ENCODE measurements at places on chromosomes 13 and 19. TPM values are rescaled to one million over a fixed set of nuclear protein-coding genes. Genes with fewer than 3 reads are reported as not detected.

GRCh38 chr19:35208121-35208520 is 20.4 kb downstream of the FAM187B start:
- DNase-seq = no peak

Gene EFNB2
- 17.8 TPM for total RNA-seq

- DNase-seq = no peak
These were observed 277.3 kb downstream of the FOXO1 start for GRCh38 chr13:40389081-40389641.

Gene SHISA2
- 0.89 TPM for total RNA-seq
